Thyroid gland (tissue), 4 donors: ENCODE measurements at places on chromosomes 7 and 10. TPM values are rescaled to one million over a fixed set of nuclear protein-coding genes. Genes with fewer than 3 reads are reported as not detected.
A peak's percentile ranks its signal among the peaks of the same experiment; 100 is the strongest.

DNA sequence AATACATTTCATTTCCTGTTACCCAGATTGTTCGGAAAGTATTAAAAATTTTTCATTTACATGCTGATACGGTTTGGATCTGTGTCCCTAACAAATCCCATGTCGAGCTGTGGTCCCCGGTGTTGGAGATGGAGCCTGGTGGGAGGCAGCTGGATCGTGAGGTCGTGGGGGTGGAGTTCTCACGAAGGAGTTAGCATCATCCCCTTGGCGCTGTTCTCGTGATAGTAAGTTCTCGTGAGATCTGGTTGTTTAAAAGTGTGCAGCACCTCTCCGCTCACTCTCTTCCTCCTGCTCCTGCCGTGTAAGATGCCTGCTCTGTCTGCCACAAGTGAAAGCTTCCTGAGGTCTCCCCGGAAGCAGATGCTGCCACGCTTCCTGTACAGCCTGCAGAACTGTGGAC lies 30.9 kb downstream of the PLEKHS1 start:
- no peak for DNase-seq

The TSPAN13 gene
- total RNA-seq, result 28.2 TPM

DNA sequence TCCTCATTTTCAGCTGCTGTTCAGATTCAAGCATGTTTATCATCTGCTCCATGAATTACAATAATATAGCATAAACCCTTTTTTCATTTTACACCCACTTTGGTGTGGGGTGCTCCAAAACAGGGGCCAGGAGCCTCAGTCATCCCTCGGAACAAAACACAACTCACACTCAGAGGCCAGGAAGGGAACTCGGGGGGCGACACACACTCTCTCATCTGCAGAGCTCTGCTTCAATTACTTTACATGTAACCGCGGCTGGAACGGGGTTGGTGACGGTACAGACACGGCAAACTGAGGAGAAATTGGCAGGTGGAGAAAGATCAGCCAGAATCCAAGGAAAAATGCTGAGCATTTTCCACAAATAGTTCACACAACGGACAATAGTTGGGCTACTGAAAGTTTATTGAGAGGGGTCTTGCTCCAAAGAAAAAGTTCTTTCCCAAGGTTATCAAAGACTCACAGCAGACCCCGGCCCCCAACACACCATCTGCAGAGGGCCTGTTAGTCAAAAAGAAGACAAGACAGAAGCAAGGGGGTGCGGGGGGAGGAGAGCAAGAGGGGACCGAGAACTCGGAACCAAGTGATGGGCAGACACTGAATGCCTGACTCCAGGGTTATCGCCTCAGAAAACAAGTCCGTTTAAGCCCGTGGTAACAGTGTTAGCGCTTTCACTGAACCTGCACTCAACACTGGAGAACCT lies 20.5 kb downstream of the DIP2C start:
- DNase-seq, result no peak

GRCh38 chr10:451021-451471 lies 238.4 kb downstream of the DIP2C start:
- DNase-seq, result peak; percentile 45

The PKD2L1 gene
- not detected for total RNA-seq

- peak; percentile 5 for DNase-seq
These were observed 386.9 kb downstream of the POM121L12 start for GRCh38 chr7:53422291-53422690.

DNA sequence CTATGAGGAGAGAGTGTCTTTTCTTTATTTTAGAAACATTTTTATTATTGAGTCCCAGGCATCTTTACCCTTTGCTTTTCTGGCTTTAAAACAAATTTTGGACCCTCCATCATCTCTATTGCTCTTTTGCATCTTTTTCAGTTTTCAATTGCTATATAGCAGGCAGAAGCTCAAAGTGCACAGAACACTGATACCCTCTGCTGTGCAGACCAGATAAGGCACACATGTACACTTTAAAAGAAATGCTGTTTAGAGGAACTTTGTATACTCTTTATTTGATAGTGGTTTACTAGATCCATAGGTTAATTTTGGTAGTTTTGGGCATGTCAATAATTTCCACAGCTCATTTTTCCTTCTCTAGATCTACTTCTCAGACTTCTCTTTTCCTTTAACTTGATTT lies 324.2 kb downstream of the SH2D4B start:
- no peak for DNase-seq

GRCh38 chr7:13198036-13198435 lies 510.6 kb downstream of the ARL4A start:
- DNase-seq, result no peak
